ENCODE measurements at places on chromosomes 16 and 17.
A peak's percentile ranks its signal among the peaks of the same experiment; 100 is the strongest.

DNA sequence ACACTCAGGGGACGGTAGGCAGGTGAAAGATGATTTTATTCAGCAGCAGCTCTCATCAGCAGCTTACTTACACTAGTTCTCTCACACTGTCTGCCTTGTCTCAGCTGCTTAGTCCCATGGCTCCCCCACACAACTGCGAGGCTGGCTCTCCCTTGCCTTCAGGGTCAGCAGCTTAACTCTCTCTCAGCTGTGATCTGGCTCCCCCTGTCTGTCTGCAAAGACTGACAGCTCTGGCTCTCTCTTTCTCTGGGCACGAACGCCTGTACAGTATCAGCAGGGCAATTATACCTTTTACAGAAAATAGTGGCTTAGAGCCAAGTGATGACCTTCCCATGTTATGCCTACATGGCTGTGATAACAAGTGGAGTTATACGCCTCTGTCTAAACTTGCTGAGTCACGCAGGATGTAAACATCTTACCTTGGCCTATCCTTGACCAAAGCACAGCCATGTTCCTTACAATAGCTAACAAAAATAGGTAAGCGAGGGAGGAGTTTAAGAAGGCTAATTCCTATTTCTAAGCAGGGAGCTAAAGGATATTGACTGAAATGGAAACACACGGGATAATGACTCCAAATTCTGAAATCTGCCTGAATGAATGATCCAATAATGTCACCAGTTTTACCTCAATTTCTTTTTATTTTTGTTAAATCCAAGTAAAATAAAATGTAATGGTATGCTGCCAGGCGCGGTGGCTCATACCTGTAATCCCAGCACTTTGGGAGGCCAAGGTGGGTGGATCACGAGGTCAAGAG is 1.1 kb upstream of the NDUFAB1 start:
- DNase-seq, result peak; percentile 22

- no peak for DNase-seq
Observed at GRCh38 chr17:55242476-55242875, 22.3 kb upstream of the HLF start.

DNA sequence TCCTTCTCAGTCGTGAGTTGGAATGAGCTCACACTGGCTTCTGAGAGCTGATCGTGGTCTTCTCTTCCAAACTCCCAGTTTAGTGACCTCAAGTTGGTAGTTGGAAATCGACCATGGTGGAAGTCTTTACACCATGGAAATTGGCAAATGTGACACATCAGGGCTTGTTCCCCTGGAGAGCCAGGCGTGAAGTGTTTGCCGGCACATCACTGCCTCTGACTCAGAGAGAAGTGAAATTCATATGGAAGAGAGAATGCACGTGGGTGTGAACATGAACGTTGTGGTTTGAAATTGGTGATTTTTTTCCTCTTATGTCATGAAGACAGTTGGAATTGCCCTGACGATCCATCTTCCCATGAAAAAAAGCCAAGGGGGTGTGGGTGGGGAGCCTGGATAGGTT is 47.4 kb downstream of the AXIN2 start:
- DNase-seq, result no peak

DNA sequence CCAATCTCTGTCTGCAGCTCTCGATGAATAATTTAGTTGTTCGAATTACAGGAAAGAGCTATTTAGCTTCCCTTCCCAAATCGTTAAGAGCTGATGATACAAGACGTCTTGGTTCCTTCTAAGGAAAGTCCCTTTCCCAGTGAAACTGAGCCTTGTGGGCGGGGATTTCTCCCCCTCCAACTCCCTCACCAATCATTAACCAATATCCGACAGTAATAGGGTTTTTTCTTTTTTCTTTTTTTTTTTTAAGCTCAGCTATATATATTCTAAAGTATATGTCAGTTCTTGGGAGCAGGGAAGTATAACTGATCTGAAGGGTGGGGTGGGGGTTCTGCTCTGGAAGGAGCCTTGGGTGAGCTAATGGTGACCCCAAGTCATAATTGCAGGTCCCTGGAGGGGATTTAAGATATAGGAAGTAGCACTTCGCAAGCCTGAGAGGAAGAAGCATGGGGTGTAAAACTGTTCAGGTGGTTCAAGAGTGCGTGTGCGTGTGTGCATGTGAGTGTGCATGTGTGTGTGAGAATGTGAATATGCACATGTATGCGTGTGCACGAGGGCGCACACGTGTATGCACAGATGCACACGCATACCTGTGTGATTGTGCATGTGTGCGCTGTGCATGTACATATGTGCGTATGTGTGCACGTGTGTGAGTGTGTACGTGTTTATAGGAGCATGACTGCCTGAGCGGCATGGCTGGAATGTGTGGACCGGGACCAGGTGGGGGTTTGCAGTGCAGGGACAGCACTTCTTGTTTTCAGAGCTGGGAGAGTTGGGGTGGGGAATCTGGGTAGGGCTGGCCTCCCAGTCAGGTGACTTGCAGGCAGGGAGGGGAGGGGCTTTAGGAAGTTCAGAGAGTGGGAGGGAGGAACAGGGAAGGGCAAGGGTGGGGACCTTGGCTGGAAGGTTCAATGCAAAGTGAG is 42.7 kb downstream of the SOCS3 start:
- DNase-seq, result no peak

- DNase-seq, result no peak
Observed at GRCh38 chr17:3923466-3924190, 7.4 kb upstream of the P2RX1 start.

- DNase-seq, result no peak
Observed at GRCh38 chr17:32159586-32160438, 17.5 kb downstream of the RHOT1 start.

DNA sequence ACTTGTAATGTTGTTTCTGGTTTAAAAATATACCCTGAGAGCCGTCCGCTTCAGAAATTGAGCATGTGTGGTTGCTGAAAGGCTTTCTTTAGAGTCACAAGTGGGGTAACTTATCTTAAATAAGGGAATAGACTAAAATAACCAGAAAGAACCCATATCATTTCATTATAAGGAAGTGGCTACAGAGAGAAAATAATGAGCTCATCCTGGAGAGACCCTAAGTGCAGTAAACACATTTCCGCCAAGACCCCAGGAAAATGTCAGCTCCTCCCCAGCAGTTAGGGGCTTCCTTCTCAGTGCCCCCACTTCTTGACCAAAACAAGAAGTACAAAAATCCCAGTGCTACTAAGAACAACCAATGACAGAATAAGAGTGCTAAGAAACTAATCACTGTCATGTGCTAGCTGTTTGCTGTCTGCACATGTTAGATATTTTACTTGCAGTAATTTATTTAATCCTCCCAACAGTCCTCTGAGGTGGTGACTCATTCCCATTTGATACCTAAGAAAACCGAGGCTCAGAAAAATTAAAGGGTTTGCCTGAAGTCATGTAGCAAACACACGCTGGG is 83.5 kb downstream of the CDYL2 start:
- DNase-seq, result no peak

DNA sequence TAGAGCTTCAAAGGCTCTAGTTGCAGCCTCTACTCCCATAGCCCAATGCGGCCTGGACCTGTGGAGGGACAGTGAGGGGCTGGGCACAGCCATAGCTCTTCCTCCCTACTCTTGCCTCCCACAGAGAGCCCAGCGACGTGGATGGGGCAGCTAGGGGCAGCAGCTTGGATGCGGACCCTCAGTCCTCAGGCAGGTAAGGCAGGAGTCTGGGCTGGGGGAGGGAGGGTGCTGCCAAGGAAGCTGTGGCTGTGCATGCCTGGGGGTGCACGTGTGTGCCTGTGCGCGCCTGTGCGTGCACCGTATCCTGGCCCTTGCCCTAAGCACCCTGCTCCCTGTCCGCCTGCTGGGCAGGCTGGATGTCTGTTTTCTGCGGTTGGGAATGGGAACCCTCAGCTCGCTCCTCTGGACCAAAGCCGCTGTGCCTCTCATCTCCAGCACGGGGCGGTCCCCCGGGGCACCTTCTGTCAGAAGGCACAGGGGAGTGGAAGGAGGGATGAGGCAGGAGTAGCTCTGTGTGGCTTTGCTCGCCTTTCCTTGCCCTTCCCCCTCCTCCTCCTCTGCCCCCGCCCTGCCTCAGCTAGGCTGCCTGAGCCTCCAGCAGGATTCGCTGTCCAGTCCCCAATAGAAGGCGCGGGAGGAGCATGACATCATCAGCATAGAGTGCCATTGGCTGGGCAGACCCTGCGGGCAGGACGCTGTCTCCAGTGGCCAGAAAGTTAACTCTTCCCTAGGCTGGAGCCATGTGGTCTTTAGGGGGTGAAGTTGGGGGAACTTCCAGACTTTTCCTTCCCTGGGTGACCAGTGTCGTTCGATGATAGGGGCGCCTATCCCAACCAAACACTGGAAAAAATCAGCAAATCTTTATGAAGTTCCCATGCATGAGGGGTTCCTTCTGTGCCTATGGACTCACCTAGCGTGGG is 797 bp downstream of the PRCD start:
- no peak for DNase-seq

- no peak for DNase-seq
Observed at GRCh38 chr17:56424543-56425044, 168.9 kb upstream of the NOG start.

GRCh38 chr17:72388765-72389473 is 268.1 kb downstream of the SOX9 start:
- DNase-seq, result no peak

DNA sequence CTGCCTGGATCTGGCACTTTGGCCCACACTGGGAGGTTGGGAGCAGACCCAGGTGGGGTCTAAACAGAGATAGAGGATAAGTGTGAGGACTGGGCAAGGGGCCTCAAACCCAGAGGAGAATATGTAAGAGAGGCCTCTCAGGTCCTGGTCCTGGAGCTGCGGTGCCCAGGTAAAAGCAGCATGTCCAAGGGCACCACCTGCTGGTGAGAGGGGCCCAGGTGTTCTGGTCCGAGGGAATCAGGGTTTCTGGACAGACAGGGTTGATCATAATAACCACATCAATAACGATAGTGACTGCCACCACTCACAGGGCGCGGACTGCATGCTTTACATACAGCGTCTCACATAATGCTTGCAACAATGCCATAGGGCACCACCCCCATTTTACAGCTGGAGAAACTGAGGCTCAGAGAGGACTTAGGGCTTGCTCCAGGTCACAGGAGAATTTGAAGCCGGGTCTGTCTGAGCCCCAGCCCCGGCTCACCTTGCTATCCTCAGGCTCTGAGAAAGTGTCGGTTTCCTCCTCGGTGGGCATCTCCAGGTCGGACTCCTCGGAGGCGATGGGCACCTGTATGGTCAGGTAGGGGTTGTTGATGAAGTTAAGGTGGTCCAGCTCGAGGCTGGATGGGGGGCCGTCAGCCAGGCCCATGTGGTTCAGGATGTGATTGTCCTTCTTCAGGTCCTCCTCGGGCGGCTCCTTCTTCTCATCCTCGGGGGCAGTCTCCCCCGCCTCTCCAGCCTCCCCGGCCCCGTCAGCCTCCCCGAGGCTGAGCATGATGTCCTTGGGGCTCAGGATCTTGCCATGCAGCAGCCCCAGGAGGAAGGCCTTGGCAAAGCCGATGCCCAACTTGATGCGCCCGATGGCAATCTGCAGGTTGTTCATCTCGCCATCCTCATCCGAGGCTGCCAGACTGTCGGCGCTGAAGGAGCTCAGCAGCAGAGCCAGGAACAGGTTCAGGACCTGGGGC is 19.1 kb upstream of the CD79B start:
- no peak for DNase-seq

- no peak for DNase-seq
Observed at GRCh38 chr17:41331606-41332005, 16.1 kb upstream of the KRTAP17-1 start.

DNA sequence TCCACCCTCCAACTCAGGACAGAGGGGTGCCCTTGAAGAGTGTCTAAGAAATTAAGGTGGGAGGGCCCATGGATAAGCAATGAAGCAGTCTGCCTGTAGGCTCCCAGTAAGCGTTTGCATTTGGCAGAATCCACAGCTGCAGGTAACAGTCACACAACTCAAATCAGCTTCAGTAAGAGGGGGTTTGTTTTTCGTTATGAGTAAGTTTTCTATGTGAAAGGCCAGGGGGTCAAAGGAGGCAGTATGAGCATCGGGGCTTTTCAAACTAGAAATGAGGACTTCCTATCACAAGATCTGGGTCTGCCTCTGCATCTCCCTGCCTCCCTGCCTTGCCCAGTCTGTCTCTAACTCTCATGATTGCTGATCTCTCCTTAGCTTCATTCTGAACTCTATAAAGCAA is 128.1 kb upstream of the CCL2 start:
- no peak for DNase-seq

DNA sequence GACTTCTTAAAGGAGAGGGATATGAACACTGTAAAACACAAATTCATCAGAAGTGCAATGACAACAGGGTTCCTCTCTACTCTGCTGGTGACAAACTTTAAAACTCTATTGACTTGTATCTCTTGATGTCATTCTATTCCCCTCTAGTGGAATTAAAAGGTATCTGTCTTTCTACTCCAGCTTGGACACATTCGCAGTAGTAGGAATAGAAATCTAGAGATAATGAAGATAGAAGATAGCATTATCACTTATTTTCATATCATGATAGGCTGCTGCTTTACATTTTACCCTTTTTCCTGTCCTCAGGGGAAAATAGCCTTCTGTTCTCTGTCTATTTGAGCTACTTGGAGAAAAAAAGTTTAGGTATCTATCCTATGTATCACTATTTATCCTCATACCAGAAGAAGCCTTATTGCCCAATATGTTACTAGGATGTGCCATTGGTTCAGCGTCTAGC is 209.6 kb upstream of the CACNG5 start:
- DNase-seq, result peak; percentile 85

DNA sequence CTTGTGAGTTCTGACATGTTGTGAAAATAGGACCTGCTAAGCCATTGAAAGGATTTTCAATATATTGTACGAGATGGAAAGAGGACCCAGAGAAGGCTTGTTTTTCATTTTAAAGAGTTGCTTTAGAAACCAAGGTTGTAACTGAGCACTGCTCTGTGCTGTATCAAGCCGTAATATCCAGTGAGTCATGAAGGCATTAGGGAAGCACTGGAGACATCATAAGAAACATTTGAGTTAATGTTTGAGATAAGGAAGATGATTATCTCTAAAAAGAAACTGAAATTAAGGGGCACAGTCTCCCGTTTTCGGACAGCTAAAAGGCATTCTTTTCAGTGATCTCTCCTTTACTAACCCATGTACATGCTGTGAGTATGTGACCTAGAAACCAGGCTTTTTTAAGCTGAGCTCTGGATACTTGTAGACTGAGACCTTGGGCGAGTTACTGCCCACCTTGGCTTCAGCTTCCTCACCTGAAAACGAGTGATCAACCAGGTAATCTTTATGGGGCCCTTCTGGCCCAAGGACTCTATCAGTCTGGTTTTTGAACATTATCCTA is 149.2 kb upstream of the TBX2 start:
- DNase-seq, result peak; percentile 27

DNA sequence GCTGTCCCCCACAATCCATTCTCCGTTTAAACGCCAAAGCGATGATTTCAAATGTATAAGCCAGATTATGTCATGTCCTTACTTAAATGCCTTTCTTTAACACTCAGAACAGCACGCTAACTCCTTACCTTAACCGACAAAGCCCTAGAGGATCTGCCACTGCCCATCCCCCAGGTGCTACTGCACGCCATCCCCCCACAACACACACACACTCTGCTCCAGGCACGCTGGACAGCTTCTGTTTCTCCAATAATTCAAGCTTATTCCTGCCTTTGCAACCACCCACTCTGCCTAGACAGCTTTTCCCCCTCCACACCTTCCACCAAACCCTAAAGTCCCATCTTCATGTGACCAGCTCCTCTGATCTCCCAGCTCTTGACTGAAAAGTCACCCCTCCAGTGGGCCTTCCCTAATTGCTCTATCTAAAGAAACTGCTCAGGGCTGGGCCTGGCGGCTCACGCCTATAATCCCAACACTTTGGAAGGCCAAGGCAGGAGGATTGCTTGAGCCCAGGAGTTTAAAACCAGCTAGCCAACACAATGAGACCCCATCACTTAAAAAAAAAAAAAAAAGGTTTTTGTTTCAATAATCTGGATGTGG is 38.9 kb upstream of the RPL38 start:
- DNase-seq, result no peak
